Brain (organoid and tissue), 16 donors: ENCODE measurements at places on chromosomes 7 and 10.

GRCh38 chr7:46007194-46007593, 86.1 kb upstream of the IGFBP3 start:
- no peak for DNase-seq

DNA sequence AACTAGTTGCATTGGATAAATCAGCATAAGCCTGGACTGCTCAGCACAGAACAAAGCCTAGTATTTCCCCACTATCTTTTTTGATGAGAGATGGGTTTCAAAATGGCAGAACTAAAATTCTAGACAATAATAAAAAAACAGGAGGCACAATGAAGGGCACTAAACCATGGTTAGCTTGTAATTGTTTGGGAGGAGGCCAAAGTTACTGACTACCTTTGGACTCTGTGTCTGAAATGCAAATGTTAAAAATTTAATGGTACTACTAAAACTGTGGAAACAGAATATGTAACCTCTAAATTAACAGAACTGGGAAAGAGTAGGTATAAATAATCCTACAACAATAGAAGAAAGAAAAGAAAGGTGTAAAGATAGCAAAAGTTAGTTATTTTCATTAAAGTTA, 13.0 kb downstream of the ADAM12 start:
- no peak for DNase-seq

DNA sequence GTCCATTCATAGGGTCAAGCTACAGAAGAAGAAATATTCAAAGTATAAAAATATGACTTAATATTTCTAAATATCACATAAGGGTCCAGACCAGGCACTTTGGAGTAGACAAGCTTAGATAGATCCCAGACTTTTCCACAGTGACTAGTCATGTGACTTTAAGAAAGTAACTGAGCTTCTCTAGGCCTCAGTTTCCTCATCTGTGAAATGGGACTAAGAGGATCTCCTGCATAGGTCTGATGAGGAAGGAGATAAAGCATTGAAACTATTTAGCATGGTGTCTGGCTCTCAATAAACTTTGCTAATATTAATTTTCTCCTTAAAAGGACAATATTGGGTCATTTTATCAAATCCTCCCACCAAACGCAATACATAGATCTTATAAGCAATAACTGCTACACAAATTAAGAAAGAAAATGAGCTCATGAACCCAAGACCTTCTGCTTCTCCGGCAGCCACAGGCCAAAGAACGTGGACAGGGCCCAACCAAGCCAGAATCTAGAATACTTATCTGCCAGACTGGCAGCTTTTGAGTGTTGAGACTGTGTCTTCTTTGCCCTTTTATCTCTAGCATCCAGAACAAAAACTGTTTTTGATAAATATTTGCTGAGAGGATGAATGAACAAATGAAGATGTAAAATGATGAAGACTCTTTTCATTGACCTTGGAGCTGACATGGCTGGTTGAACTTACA, 1.6 kb upstream of the TARP start:
- no peak for DNase-seq

- DNase-seq, result no peak
Measured at GRCh38 chr10:42646214-42646613, 7.8 kb upstream of the ZNF33B start.

DNA sequence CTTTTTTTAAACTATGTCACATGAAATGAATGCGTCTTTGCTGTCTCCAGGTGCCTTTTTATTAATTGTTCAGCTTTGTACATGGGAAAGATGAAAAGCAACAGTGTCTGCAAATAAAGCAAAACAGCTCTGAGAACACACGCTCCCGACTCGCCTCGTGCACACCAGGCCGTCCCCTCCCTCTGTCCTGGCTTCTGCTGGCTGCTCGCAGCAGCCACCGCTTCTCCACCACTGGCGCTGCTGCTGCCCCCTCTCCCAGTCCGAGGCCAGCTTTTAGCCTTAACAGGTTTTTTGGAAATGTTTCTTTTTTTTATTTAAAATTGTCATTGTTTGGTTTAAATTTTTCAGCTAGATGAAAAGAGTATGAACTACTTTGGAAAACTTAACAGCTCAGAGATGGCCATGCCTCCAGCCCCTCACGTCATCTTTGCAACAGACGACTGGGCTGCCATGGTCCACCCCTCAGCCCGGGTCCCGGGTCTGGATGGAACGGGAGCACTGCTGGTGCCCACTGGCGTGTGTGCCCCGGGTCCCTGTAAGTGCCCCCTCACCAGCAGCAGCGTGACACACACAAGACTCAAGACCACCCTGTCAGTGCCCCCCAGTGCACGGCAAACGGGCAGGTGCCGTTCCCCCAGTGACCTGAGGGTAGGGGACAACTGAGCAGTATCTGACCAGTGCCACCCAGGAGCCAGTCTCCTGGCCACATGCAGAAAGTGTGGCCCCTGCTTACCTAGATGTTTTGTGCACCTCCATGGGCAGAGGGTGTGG, 415.6 kb upstream of the FOXK1 start:
- DNase-seq, result no peak

DNA sequence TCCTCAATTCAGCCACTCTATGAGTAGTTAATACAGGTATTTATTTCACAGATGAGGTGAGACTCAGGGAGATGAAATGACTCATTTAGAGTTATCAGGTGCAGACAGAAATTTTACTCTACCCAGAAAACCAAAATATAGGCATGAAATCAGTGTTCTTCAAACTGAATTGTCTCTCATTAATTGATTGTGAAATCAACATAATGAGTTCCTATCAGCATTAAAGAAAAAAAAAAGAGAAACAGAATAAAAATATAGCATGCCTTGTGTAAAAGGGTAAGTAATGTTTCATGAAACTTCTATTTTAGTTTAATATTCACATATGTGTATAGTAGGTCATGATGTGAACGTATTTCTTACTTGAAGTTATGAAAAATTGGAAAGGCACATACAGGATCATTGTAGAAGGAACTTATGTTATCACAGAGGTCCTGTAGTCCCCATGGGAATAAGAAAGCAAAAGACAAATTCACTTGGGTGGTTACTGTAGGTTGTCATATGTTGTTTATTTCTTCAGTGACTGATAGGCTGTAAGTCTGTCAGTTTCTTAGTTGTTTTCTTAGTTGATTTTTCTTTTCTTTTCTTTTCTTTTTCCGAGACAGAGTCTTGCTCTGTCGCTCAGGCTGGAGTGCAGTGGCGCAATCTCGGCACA, 47.5 kb downstream of the KAT6B start:
- DNase-seq, result no peak

GRCh38 chr7:130275826-130276297, 9.2 kb downstream of the CPA2 start:
- peak; percentile 68 for DNase-seq

GRCh38 chr10:26799342-26799741, 61.4 kb downstream of the ABI1 start:
- DNase-seq, result peak; percentile 15

GRCh38 chr10:71740069-71740653, 20.6 kb upstream of the C10orf105 start:
- DNase-seq, result peak; percentile 31

- DNase-seq, result peak; percentile 18
Measured at GRCh38 chr7:44064791-44065430, 456 bp downstream of the PGAM2 start.
